ENCODE measurements at places on chromosomes 7 and 10. TPM values are rescaled to one million over a fixed set of nuclear protein-coding genes. Genes with fewer than 3 reads are reported as not detected.
A peak's percentile ranks its signal among the peaks of the same experiment; 100 is the strongest.

DNA sequence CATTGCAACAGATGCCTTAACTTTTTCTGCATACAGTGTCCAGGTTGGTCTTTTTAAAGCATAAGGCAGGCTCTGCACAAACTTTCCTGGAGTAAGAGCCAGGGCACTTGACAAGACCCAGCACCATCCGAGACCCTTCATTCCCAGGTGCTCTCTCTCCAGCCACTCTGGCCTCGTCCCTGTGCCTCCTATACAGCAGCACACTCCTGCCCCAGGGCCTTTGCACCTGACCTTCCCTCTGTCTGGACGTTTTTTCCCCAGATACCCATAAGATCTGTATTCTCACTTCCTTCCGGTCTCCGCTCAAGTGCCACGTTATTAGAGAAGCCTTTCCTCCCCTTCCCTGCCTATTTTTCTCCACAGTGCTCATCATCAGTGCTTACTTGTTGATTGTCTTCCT lies 25.6 kb downstream of the PYROXD2 start:
- no peak for DNase-seq

Gene GIMAP5
- polyA plus RNA-seq: 679 TPM

DNA sequence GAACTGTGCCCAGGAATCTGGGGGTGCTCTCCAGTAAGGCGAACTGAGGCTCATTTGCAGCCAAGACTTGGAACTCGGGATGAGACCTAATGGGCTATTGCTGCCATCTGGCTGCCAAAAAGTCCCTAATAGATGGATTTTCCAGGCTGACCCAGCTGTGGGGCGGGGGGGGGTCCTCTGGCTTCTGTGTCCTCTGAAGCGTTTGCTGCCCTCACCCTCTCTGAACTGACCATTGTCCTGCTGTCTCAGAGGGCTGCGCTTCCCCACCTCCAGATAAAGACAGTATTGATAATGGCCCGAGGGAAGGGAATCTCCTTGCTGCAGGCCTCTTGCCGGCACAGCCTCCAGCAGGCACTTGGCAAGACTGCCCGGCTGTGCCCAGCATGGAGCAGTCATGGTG lies 46.6 kb downstream of the CLEC2L start:
- no peak for DNase-seq

Gene LIPM
- polyA plus RNA-seq: not detected

GRCh38 chr10:124164264-124164663 lies 70.9 kb upstream of the CHST15 start:
- DNase-seq: no peak

GRCh38 chr10:112915590-112916572 lies 34.2 kb upstream of the TCF7L2 start:
- no peak for DNase-seq

GRCh38 chr7:2638224-2638991 lies 6.6 kb downstream of the TTYH3 start:
- no peak for DNase-seq

Gene GPNMB
- not detected for polyA plus RNA-seq

Gene CPA1
- not detected for polyA plus RNA-seq

Gene IQUB
- polyA plus RNA-seq: not detected

GRCh38 chr10:112562122-112562521 lies 115.1 kb downstream of the VTI1A start:
- DNase-seq: no peak

- DNase-seq: no peak
Observed at GRCh38 chr10:73998623-73998928, 660 bp downstream of the VCL start.

DNA sequence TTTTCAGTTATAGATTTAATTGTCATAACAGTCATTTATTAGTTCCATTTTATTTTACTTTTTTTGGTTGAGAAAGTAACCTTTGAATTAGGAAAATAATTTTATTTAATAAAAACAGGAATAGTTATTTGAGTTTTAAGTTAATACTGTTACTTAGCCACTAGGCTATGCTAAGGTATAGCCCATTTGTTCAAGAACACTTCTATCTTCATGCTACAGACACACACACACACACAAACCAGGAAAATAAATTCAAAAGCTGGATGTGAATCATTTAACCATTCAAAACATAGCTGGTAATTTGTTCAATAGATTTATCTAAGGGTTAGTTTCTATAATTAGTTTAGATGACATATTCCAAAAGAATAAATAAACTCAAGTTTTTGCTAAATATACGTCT lies 148.4 kb downstream of the RNF133 start:
- no peak for DNase-seq

- DNase-seq: no peak
Observed at GRCh38 chr7:36265680-36266079, 112.6 kb downstream of the EEPD1 start.

GRCh38 chr7:54778696-54779540 lies 19.9 kb upstream of the SEC61G start:
- DNase-seq: no peak

DNA sequence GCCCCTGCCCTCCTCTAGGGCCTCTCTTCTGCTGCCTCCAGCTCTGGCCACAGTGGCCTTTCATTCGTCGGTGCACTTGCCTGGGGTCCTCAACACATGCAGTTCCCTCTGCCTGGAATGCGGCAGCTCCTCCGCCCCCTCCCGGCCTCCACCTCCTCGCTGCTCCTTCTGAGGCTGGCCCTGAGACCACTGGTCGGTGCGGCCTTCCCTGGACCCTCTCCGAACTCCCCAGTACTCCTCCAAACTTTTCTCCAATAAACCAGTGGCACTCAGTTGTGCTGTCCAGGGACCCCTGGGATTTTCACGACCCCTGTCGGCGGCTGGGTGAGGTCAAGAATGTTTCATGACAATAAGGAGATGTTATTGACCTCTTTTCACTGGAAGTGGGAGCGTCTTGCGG lies 53.5 kb downstream of the BMS1 start:
- DNase-seq: no peak

Gene RBM20
- polyA plus RNA-seq: 0.03 TPM

Gene GNAI1
- polyA plus RNA-seq: 0.60 TPM

Gene IKZF1
- 288 TPM for polyA plus RNA-seq

DNA sequence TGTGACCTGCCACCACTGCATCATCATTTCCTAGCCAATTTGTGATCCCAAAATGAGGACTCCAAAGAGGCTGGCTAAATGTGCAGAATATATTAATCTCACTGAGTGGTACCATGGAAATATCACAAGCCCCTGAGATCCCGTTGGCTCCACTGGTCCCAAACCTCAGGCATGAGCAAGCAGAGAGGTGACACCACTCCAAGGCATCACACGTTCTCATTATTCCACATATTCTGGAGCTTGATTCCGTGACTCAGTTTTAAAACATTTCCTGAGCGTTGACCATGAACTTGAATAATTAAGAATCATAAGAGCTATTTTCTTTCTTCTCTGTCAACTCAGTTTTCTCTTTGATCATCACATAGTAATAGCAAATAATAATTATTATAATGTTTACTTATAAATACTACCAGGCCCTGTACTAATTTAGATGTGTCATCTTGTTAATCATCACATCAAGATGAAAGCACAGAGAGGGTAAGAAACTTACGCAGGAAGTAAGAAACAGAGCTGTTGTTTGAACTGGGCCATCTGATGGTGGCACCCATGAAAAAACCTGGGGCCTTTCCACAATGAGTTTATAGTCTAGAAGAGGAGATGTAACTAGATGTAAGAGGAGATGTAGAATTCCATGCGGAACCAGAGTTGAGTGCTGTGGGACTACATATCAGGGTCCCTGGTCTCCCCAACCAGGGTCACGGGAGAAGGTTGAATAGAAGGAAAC lies 3.5 kb downstream of the APBB1IP start:
- peak; percentile 31 for DNase-seq

DNA sequence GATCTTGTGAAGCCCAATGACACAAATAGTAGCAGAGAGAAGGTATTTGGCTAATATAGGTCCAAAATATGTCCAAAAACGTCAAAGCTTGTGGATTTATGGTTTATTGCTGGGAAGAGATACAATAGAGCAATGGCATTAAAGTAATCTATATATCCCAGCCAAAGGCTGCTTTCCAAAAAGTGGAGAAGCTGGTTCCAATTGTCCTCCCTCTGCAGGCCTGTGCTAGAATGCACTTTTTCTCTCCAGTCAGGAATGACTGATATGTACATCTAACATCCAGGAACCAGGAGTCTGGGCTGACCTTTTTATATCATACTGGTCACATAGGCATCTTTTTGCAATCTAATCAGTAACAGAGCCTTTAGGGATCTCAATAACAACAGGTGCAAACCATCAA lies 167.1 kb upstream of the FAM3C start:
- no peak for DNase-seq

DNA sequence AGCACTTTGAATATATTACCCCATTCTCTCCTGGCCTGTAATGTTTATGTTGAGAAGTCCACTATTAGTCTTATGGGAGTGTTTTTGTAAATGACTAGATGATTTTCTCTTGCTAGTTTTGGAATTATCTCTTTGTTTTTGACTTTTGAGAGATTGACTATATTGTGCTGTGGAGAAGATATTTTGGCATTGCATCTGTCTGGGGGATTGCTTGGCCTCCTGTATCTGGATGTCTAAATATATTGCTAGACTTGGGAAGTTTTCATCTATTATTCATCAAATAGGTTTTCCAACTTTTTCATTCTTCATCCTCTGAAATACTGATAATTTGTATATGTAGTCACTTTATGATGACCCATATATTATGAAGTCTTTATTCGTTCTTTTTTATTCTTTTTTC lies 277.1 kb upstream of the PCDH15 start:
- no peak for DNase-seq

DNA sequence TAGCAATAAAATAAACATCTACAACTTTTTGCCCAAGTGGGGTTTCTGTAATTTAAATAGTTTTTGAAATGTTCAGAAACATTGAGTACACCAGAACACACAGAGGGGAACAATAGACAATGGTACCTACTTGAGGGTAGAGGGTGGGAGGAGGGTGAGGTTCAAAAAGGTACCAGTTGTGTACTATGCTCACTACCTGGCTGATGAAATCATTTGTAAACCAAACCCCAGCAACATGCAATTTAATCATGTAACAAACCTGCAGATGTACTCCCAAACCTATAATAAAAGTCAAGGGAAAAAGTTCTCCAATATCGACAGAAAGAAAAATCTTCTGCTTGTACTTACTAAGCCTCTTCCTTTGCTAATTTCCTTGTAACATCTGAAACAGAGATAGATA lies 4.2 kb upstream of the TES start:
- no peak for DNase-seq

- no peak for DNase-seq
Observed at GRCh38 chr10:71408436-71409225, 11.9 kb downstream of the CDH23 start.

- no peak for DNase-seq
Observed at GRCh38 chr10:5071411-5072198, 22.6 kb upstream of the AKR1C3 start.

Gene SFXN4
- 13.9 TPM for polyA plus RNA-seq

- DNase-seq: no peak
Observed at GRCh38 chr7:79868010-79868409, 266.6 kb upstream of the GNAI1 start.

- DNase-seq: no peak
Observed at GRCh38 chr10:28890121-28890950, 213.0 kb downstream of the BAMBI start.

GRCh38 chr7:115037128-115037802 lies 115.4 kb downstream of the MDFIC start:
- no peak for DNase-seq

- DNase-seq: no peak
Observed at GRCh38 chr7:22841954-22842353, 19.3 kb upstream of the TOMM7 start.

Gene ZC3HAV1L
- polyA plus RNA-seq: 0.37 TPM

Gene HOXA1
- 0.68 TPM for polyA plus RNA-seq

DNA sequence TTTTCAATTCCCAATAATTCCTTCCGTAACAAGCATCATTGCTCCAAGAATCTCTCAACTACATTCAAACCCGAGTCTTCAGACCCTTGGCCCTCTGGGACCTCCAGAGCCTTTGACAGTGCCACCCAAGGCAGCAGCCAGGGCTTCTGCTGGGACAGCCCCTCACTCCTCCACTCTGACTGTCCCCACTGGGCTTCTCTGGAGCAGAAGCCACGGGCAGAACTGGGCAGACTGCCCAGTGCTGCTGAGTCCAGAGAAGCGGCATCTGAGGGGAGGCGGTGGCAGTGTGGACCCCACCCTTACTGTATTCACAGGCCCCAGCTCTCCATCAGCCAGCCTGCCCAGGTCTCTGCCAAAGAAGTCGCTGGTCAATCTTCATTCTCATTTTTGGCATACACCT lies 8.8 kb downstream of the CYREN start:
- no peak for DNase-seq

GRCh38 chr10:6589287-6590094 lies 9.4 kb upstream of the PRKCQ start:
- no peak for DNase-seq

DNA sequence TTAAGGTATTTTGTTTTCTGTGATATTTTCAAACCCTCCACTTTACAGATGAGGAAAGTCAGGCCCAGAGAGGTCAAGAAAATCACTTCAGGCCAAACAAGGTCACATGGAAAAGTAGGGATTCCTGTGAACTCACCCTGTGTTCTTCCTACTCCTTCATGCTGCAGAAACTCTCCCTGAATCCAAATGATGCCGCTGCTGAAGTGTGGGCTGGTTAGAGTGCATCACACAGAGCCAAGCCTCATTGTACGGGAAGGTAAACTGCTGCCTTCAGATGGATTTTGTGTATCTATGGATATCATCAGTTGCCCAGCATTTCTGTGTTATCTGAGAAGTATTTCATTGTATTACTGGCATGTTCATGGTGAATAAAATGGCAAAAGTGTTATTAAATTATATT lies 75.4 kb downstream of the NRG3 start:
- no peak for DNase-seq

GRCh38 chr10:60518745-60519144 lies 129.1 kb upstream of the ANK3 start:
- DNase-seq: no peak

Gene PKD2L1
- polyA plus RNA-seq: not detected

DNA sequence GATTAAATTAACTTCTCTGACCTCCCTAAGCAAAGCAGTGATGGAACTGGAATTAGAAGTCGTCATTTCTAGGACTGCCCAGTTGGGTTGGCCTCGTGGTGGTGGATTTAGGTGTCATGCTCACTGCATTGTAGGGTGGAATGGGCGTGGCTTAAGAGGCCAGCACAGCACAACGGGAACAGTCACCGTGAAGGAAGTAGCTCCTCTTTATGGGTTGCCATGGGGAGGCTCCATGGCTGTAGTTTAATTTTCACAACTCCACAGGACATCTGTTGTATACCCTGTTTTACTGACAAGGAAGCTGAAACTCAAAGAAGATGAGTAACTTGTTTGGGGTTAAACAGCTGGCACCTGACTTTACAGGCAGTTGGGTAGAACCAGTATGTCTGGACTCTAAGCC lies 208.3 kb downstream of the CELF2 start:
- DNase-seq: peak; percentile 48

Gene STAMBPL1
- polyA plus RNA-seq: 12.0 TPM

DNA sequence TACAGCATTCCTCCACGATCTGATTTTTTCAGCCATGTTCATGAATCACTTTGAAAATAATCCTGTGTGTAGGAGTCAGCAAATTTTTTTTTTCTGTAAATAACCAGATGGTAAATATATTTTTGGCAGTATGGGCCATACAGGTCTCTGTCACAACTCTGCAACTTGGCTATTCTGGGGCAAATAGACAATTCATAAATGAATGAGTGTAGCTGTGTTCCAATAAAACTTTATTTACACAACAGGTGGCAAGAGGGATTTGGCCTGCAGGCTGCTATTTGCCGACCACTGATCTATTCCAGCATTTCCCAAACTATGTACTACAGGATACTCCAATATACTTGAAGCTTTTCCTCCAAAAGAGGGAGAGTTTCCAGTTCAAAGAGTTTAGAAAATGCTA lies 78.7 kb upstream of the SVIL start:
- no peak for DNase-seq

GRCh38 chr10:51422311-51423120 lies 276.9 kb downstream of the CSTF2T start:
- DNase-seq: peak; percentile 28

Gene SSC4D
- not detected for polyA plus RNA-seq

GRCh38 chr7:142323706-142324105 lies 65.8 kb upstream of the PRSS58 start:
- no peak for DNase-seq
